ENCODE measurements at places on chromosomes 16 and 17.

DNA sequence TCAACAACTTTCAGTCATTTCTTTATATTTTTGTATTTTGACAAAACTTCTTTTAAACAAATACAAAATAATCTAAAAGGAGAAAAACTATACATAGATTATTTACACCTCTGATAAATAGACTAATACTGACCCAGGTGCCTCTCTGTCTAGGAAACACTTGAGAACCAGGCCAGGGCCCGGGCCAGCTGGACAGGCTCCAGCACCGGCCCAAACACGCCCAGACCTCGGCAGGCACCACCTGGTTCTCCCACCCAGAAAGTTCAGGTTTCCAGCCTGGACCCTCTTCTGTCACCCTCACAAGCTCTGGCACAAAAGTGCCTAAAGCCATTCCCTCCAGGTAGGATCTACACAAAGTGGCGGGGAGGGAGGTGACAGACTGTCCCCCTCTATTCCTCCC lies 97.0 kb upstream of the DNAH17 start:
- no peak for DNase-seq

DNA sequence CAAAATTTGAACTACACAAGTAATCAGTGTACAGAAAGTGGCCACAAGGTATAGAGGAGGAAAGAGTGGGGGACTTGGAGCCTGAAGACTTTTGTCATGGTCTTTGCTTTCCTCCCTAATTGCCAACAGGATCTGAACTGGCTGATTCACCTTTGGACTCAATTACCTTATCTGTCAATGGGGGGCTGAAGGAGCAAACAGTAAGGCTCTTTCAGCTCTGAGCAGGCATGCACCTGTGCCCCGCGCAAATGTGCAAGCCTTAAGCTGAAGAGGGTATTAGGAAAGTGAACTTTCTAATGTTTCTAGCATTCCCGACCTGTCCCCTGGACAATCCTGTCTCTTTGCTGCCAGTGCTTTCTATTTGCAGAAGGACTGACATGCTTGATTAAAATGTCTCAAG lies 302.7 kb downstream of the CA10 start:
- no peak for DNase-seq

DNA sequence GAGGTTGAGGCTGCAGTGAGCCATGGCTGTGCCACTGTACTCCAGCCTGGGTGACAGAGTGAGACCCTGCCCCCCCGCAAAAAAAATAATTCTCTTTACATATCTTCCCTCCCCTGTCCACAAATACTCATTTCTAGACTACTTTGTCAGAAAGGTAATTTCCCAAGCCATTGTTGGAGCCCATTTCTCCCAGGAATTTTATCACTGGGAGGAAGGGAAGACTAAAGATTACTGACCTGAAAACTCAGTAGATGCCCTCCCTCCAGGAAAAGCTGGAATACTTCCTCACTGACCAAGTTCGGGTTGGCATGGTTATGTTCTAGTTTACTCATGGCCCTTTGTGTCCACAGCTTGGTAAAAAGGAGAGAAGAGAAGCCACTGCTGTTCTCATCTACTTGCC lies 4.1 kb downstream of the CALCOCO2 start:
- no peak for DNase-seq

DNA sequence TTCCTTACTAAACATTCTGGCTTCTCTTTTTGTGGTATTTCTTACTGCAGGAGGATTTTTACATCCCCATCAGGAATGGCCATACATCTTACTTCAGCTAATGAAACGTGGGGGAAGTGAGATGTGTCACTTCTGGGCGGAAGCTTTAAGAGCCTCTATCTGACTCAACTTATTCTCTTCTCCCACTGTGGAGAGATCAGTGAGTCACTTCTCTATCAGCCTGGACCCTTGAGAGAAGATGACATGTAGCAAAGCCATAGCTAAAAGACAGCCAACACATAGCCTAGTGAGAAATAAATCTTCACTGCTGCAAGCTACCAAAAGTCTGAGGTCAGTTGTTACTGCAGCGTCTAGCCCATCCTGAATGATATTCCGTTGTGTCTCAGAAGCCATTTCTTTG lies 1066.7 kb upstream of the RBFOX1 start:
- no peak for DNase-seq

GRCh38 chr16:71360378-71360777 lies 1.9 kb downstream of the CALB2 start:
- no peak for DNase-seq

- DNase-seq, result peak; percentile 79
Measured at GRCh38 chr17:40122136-40122998, 596 bp downstream of the MSL1 start.

DNA sequence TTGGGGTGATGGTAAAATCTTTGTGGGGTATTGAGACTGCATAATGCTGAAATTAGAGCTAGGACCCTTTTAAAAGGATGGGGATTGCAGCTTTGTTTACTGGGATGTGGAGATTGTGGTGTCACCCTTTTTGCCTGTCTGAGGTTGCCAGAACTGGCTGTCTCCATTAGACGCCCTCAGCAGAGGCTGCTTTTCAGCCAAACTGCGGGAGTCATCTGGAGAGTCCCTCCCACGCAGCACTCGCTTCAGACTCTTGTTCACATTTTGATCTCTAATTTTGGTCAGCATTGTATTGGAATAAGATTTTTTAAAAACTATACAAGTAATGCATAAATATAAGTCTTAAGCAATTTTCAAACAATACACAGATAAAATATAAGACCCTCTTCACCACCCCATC lies 27.9 kb upstream of the JPT2 start:
- DNase-seq, result no peak

DNA sequence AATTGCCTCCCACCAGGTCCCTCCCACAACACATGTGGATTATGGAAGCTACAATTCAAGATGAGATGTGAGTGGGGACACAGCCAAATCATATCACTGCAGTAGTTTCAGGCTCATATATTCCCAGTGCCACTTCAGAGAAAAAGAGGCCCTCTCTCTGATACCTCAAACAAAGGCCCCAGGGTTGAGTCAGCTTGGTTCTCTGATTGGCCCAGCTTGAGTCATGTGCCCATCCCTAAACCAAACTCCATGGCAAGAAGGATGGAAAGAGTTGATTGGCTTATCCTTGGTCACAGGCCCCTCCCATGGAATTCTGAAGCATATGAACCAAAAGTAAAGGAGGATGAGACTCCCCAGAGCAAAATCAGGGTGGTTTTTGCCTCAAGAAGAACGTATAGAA lies 75.9 kb upstream of the IRX6 start:
- DNase-seq, result no peak

GRCh38 chr16:80594756-80595155 lies 54.0 kb downstream of the DYNLRB2 start:
- no peak for DNase-seq

- peak; percentile 93 for DNase-seq
Measured at GRCh38 chr17:75785016-75785890, 647 bp downstream of the UNK start.

GRCh38 chr17:57471868-57472368 lies 215.6 kb downstream of the MSI2 start:
- peak; percentile 69 for DNase-seq

- no peak for DNase-seq
Measured at GRCh38 chr17:31663576-31663975, 195.5 kb downstream of the COPRS start.

- no peak for DNase-seq
Measured at GRCh38 chr17:48589060-48589830, 796 bp downstream of the HOXB3 start.
